ENCODE measurements at places on chromosomes 5 and 9.

DNA sequence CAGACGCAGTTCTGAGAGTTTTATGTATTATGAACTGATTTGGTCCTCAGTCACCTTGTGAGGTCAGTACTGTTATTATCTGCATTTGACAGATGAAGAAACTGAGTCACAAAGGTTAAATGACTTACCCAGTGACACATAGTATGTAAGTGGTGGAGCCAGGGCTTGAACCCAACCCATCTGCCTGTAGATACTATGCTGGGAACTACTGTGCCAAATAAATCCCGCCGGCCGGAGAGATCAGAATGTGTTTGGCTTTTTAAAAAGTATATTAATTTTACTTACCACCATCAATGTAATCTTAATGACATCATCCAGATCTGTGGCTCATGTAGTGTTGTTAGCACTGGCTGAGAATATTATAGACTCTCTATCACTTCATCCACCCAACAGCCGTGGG, 80.8 kb downstream of the ZNF618 start:
- no peak for DNase-seq

DNA sequence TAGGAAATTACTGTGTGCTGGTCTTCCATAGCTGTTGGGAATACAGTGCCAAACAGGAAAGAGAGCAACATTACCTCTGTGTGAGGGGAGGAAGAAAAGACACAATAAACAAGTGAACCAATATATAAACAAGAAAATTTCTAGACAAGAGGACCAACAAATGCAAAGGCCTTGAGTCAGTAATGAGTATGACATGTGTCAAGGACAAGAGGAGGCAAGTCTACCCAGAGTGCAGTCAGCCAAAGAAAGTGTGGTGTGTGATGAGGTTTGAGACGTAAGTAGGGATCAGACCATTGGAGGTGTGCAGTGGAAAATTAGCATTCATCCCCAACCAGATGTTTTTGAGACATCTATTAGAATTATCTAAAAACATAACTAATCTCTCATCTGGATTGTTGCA, 69.5 kb upstream of the CDH6 start:
- no peak for DNase-seq

DNA sequence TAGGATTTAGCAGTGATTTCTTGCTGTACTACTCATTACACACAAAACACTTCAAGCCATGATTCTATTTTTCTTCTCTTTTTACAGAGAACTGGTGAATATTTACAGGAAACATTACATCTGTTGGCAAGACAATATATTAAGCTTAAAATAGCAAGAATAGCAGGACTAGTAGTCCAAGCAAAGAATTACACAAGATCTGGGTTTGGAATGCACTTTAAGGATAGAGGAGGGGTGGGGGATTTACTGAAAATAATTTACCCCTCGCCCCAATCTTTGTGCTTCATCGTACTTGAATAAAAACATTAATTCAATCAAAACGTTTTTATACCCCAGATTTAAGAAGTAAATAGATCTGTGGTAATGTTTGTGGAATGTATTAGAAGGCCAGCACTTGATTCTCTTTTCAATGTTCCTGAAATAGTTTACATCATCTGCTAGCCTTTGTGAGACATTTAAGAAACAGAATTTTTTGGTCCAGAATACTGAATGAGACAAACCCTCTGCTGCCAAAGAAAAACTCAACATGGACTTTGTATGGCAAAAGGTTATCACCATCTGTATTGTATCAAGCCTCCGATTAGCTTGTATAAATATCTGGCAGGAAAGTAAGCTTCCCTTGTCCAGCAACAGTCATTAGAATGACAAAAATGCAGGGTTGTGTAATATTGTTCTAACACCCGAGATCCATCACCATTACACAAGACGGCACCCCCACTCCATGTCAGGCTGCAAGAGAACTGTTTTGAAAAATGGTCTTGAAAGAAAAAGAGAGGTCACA, 23.8 kb downstream of the SVEP1 start:
- DNase-seq, result peak; percentile 33

DNA sequence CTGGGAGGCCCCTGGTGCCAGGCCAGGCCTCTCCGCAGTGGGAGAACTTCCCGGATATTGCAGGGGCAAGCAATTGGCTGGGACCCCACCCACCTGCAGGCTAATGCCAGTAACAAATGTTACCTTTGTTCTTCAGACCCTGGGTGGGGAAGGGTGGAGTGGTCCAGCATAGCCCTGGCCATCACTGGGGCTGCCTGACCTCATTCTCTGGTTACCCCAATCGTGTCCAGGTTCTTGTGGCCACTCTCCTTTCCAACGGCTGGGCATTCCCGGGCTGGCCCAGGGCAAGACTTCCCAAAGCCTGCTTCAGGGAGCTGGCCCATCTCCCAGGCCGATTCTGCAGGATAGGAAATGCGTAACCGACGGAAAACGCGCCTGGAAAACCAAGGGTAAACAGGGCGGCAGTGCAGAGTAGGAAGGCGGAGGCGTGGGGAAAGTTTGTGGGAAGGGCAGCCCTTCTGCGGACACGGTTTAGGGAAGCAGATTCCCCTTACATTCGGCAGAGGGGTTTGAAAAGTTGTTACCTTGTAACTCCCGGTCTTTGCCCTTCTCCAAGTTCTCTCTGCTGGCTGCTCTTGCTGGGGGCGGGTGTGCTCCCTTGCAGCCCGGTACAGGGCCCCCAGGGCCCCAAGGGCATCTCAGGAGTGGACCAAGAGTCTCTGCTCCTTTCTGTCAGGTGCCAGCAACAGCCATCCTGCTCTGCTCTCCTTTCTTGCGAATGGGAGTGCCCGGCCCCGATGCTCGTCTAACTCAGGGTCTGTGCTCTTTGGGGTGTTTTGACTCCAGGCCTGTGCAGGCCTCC, 3.5 kb downstream of the NRARP start:
- DNase-seq, result peak; percentile 83

- DNase-seq, result no peak
Measured at GRCh38 chr5:124552526-124552925, 193.9 kb downstream of the ZNF608 start.
